Activated T-cell treated with anti-CD3 and anti-CD28 coated beads, Interleukin-2, amount 50 U/mL, for 1 hour (primary cell): ENCODE measurements at places on chromosomes 3 and 15.

GRCh38 chr15:71792521-71792920 is 17.8 kb upstream of the NR2E3 start:
- DNase-seq, result no peak

DNA sequence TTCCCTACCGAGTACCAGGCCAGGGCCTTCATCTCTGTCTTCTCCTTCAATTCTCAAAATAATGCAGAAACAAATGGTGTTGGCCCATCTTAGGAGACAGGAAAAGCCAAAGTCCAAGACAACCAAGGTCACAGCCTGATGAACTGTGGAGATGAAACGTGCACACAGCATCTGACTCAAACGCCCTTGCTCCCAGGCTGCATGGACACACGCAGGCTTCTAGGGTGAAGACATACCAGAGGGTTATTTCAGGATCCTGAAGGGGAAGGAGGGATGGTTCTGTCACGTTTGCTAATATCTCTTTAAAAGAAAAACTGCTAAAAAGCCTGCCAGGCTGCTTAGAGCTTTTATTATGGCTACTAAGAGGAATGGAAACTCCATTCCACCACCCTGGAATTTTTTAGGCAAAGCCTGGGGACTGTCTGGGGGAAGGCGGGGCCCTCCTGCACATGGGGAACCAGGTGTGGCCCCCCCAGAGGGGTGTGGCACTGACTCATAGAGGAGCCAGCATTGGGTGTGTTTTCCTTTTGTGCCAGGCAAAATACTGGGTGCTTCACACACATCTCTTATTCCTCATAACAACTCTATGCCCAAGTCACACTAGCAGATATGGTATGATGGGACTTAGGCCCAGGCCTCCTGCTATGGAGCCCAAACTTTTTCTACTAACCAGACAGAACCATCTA is 62.9 kb downstream of the UMPS start:
- DNase-seq, result no peak

DNA sequence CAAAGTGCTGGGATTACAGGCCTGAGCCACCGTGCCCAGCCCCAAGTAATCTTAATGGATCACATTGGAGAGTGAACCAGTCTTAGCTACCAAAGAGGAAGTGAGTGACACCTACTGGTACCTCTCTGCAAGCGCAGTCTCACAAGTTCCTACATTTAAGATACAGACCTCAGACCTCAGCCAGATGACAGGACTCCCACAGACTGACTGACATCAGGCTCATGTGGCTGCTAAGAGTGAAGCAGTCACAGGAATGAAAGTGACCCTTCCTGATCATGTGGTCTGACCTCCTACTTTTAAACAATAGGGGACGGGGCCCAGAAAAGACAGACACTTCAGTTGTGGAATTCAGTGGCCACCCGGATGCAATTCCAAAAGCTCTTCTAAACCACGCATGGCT is 36.3 kb upstream of the GNB5 start:
- peak; percentile 54 for DNase-seq

- no peak for DNase-seq
Observed at GRCh38 chr15:90451053-90451850, 63.2 kb downstream of the IQGAP1 start.

GRCh38 chr3:27467545-27467944 is 16.6 kb downstream of the SLC4A7 start:
- DNase-seq, result no peak

DNA sequence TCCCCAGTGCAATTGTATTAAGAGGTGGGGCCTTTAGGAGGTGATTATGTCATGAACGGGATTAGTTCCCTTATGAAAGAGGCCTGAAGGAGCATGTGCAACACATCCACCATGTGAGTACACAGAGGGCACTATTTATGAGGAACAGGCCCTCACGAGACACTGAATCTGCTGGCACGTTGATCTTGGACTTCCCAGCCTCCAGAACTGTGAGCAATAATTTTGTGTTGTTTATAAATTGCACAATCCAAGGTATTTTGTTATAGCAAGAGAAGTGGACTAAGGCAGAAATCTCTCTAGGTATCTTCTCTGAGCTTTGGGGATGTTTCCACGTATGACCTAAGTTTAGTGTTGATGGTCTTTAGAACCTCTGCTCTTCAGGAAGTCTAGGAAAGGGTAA is 149.3 kb upstream of the CBLB start:
- no peak for DNase-seq

DNA sequence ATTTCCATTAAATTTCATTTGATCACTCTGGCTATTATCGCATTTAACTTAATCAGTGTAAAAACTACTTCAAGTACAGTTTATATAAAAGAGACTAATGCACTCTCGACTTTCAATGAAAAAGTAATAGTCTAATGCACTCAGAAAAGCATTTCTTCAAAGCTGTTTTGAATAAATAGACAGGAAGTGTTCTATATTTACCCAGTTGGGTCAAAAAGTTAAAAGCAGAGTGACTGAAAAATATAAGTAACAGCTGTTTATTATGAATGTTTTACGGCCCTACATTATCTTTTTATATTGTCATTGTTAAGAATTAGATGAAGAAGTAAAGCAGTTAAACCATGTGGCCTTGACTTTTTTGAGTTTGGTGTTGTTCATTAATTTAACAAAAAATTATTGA is 391.8 kb downstream of the ZPLD1 start:
- DNase-seq, result no peak

DNA sequence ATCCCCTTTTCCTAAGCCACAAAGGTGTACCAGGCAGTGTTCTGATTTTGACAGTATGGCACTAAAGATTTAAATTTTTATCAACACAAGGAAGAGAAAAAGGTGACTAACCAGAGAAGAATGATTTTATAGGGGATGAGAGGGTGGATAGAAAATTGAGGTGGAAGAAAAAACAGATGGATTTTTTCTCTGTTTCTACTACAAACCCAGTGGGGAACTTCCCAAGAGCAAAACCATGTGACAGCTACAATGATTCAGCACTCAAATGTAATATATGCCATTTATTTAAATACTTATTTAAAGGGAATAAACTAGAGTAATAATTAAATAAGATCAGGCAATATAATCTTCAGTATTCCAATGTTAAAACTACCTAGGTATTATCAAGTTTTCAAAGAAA is 11.1 kb downstream of the DCUN1D1 start:
- DNase-seq, result no peak

DNA sequence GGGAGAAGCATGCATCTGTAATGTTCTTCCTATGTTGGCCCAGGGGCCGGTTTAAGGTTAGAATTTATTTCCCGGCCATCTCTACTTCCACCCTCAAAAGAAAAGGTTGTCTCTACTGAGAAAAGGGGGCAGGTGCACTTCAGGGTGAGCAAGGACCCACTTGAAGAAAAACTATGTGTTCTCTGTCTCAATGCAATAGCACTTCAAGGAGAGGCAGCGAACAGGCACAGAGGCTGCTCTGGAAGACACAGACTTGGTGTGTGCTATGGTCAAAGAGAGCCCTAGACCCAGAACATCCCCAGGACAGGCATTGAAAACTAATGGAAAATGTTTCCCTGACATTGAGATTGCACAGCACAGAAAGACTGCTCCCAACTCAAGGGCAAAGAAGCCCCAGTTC is 7.6 kb downstream of the MINDY4B start:
- no peak for DNase-seq

DNA sequence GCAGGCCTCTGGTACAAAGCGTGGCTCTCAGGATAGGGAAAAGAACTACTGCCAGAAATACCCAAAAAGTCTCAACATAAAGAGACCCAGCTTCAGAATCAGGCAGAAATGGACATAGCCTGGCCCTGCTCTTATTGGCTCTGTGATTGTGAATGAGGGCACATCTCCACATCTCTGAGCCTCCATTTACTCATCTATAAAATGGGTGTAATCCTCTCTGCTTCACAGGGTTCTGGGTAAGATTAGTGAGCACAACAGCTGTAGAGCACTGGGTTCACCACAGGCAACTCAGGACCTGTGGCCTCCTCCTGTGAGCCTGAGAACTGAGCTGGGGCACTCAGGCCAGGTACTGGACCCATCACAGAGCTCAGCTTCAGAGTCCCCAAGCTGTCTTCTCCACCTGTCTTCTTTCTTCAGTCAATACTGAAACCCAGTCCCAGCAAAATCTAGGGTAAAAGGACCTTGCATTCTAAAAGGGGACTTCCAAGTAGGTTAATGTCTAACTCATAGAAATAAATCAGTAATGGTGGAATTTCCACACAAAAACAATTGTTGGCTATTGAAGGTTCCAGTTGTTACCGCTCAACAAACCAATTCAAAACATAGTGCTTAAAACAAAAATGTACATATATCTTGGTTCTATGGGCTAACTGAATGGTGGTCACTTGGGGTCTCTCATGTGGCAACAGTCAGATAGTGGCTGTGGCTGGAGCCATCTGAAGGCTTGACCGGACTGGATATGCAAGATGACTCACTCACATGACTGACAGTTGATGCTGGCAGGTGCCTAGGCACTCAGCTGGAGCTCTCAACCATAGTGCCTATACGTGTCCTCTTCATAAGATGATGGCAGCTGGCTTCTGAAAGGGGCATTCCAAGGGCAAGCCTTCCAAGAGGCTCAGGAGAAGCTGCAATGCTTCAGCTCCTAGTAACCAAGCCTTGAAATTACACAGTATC is 47.3 kb downstream of the TRIM42 start:
- DNase-seq, result no peak

DNA sequence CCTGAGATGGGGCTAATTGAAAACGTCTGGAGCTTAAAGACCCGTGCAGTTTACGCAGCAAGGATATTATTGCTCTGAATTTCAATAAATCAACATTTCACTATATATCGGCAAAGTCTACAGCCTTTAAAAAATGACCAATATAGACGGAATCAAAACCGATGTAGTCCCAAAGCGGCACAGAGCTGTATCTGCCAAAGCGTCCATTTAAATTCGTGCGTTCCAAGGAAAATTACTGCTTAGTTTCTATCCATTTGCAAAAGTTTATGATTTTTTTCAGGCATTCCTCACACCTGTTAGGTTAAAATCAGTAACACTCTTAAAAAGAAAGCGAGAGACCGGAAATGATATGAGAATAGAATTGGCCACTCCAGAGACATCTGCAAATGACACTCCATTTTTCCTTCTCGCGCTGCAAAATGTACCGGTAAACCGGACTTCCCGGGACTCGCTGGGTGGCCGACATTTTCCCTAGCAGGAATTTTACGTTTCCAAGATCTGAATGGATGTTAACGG is 777 bp upstream of the EIF4A2 start:
- no peak for DNase-seq

DNA sequence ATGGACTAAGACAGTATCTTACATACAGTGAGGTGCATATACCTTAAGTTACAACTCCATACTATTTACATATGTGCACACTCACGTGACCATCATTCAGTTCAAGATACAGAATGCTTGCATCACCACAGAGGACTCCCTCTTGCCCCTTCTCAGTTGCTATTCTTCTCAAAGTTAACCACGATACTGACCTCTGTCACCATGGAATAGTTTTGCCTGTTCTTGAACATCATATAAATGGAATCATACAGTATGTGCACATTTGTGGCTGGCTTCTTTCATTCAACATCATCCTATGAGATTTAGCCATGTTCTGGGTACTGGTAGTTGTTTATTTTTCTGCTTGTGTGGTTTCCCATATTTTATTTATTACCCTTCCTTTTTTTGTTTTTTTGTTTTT is 10.4 kb upstream of the ZSCAN2 start:
- no peak for DNase-seq
